ENCODE measurements at places on chromosomes 16 and 17.
A peak's percentile ranks its signal among the peaks of the same experiment; 100 is the strongest.

DNA sequence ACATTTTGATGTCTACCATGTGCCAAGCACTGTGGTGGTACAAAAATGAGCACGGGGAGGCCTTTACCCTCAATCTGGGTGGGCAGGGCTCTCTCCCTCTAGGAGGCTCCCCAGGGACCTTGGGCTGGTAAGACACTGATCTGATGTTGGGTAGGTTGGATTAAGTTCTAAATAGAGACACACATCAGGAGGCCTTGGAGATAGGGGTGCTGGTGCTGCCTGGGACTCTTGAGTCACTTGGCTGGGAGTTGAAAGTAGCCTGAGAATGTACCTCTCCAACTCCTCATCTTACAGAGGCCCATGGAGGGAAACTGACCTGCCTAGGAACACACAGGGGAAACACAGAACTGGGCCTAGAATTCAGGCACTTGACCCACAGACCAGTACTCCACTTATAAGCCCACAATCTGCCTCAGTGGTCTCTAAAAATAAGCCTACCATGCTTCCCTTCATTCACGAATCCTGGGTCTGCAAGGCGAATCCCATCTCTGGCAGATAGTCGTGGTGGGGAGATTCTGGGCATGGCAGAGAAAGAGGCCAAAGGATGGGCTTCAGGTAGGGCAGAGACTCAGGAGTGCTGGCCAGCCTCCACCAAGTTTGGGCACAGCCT, 1.8 kb upstream of the NEUROD2 start:
- no peak for DNase-seq

GRCh38 chr16:86063760-86064405, 164.9 kb downstream of the IRF8 start:
- DNase-seq = no peak

- DNase-seq = no peak
These were observed 225.0 kb downstream of the C16orf78 start for GRCh38 chr16:49598383-49599170.

DNA sequence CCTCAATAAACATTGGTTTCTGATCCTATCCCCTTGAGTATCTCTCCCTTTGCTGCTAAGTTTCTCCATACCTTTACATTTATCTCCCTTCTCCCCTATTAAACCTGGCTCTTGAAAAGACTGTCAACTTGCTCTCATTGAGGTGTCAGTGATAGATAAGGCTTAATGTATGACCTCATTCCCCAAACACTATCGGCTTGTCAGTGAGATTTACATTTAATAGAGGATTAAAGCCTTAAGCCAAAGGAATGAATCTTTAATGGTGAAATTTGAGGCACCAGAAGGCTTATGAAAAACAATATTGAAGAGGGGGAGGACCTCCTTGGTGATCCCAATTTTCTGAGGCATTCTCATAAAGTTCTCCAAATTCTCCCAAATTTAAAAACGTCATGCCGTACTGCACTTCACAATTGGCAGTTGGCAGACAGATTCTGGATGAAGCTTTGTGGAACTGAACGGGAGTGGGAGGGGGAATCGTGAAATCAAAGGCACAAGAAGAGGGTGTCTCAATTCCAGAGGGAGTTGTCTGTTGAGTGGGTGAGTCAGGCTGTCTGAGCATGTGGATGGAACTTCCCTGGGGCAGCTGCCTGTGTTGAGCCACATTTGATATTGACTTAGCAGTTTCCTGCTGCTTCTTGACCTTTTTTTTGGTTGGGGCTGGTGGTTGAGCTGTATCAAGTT, 478.8 kb downstream of the NPIPA7 start:
- DNase-seq = no peak

GRCh38 chr16:48617711-48618148, 7.8 kb upstream of the N4BP1 start:
- DNase-seq = no peak

DNA sequence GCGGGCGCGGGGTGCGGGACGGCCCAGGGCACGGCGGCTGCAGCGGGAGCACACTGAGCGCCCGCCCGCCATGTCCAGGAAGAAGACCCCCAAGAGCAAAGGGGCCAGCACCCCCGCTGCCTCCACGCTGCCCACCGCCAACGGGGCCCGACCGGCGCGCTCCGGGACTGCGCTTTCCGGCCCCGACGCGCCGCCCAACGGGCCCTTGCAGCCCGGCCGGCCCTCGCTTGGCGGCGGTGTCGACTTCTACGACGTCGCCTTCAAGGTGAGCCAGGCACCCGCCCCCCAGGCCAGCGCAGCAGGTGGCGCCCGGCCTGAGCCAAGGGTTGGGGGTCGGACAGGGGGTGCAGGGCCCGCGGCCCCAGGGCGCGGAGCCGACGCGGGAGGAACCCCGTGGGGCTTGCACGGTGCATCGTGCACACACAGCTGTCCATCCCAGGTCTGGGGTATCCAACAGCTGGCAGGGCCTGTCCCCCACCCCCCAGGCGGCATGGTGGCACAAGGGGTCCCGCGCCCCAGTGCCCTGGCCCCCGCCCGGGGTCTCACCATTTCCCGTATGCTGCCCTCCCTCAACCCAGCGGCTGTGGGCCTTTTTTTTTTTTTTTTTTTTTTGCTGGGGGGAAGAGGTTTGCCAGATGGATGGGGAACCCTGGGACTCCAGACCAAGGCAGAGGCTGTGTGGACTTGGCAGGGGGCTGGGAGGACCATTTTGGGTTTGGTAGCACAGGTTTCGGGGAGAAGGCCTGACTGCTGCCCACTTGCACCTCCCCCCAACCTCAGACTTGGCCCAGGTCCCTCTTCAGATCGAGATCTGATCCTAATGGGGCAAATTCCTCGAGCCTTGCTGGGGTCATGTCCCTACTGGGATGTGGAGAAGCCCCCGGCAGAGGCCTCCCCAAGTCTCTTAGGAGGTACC, 547 bp downstream of the RAB26 start:
- no peak for DNase-seq

DNA sequence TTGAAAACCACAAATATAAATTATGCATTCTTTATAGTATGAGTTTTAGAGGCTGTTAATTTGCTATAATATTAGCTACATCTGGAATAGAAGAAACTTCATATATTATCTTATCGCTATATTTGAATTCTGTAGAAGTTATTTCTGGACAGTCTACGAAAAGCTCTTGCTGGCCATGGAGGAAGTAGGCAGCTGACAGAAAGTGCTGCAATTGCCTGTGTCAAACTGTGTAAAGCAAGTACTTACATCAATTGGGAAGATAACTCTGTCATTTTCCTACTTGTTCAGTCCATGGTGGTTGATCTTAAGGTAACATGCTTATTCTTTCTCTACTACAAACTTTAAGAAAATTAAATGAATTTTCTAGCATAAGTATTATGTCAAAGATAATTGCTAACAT, 96.8 kb downstream of the OMG start:
- DNase-seq = no peak

GRCh38 chr17:46191322-46192188, 1.7 kb downstream of the KANSL1 start:
- peak; percentile 49 for DNase-seq

DNA sequence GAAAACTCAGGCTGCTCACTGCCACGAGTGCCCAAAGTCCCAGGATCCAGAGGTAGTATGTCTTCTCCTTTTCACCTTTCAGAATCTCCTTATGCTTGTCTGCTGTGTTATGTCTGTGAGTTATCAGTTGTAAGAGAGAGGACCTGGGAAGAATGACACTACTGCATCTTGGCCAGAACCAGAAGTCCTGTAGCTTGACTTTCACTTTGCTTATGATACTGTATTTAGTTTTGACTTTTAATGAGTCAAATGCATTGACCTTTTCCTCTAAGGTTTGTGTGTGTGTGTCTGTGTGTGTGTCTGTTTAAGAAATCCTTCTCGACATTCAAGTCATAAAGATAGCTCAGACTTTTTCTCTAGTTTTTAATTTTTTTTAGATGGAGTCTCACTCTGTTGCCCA, 43.4 kb downstream of the BMERB1 start:
- no peak for DNase-seq

DNA sequence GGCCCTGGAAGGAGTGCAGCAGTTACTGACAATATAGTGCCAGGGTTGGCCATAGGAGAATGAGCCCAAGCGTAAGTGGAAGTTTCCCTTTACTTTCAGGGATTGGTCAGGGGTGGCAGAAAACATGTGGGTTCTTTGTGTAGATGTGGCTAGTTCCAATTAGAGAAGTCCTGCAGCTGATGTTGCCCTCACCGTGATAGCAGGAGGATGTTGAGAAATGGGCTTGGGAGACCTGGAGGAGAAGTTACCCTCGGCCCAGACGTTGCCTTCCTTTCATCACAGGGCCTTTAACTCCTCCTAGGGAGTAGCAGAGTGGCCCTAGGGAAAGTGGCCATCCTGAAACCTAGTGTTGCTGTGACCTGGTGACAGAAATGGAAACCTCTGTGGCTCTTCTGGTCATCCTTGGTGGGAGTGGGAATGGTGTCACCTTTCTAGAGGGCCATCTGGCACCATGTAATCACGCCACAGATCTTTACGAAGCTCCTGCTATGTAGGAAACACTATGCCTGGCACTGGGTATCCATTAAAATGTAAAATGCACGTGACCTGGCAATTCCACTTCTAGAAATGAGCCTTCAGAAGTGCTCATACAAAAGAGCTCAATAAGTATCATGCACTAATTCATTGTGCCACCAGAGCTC, 6.7 kb downstream of the TMEM92 start:
- no peak for DNase-seq

DNA sequence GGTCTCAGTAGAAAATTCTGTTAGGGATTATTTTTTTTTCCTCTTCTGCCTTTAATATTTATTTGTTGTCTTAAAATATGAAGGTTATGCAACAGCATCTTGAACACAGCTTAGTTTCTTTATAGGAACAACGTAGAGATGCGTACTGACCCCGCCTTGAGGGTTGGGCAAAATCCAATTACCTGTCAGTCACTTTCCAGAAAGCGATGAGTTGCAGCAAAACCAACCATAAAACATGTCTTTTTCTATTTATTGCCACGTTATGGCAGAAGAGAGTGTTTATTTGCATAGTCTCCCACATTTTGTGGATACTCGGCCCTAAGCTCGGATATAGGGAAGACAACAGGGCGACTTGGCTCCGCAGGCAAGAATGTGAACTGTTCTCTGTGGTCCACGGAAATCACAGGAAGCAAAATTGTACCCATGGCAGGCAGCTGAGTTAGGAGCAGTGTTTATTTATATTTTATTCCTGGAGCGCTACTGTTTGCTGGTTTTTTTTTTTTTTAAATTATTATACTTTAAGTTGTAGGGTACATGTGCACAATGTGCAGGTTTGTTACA, 44.3 kb upstream of the CACNG5 start:
- DNase-seq = no peak

GRCh38 chr16:73095142-73095820, 47.4 kb upstream of the ZFHX3 start:
- DNase-seq = no peak

GRCh38 chr17:61000911-61001310, 323.3 kb downstream of the BCAS3 start:
- DNase-seq = no peak

- DNase-seq = no peak
These were observed 452.6 kb upstream of the CDH11 start for GRCh38 chr16:65574326-65574966.

GRCh38 chr16:27550582-27550920, 607 bp downstream of the KATNIP start:
- DNase-seq = no peak

GRCh38 chr17:56206351-56206750, 53.1 kb downstream of the ANKFN1 start:
- DNase-seq = no peak

- no peak for DNase-seq
These were observed 30.4 kb downstream of the TRAF4 start for GRCh38 chr17:28774206-28774605.

DNA sequence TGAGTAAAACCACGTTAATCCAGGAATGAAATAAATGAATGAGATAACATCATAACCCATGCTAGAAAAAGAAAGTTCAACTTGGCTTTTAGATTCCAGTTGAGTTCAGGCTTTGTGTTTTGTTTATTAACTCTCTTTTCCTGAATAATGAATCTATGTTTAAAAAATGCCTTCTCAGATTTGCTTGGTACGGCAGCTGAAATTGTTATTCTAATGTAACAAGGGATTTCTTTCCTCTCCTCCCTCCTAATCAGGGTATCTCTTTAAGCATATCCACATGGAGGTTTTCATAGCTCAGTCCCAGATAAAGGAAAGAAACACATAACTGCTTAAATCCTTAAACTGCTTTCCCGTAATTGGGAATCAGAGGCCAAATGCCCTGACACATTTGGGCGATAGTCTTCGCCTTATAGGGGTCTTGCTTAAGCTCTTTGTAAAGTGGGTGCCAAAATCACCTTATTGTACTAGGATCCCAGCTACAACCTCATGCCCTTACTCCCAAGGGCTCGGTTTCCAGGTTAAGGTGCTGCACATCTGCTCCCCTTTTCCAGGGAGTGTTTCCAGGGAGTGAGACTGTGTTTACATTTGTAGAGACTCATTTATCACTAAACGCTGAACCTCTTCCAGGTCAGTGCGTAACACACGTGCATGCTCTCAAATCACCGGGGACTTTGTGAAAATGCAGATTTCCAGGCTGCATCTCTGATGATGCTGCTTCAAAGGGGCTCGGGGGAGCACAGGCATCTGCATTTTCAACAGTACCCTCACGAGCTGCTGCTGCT, 142.8 kb upstream of the FOXF1 start:
- DNase-seq = no peak

- DNase-seq = no peak
These were observed 722.3 kb downstream of the CDH8 start for GRCh38 chr16:61313931-61314330.

Measured in CD4-positive, alpha-beta T cell treated with Interleukin-1 beta for 1 hour (primary cell).